ENCODE measurements at places on chromosomes 5 and 9.

GRCh38 chr5:122493091-122494021, 181.3 kb downstream of the SNCAIP start:
- no peak for DNase-seq

DNA sequence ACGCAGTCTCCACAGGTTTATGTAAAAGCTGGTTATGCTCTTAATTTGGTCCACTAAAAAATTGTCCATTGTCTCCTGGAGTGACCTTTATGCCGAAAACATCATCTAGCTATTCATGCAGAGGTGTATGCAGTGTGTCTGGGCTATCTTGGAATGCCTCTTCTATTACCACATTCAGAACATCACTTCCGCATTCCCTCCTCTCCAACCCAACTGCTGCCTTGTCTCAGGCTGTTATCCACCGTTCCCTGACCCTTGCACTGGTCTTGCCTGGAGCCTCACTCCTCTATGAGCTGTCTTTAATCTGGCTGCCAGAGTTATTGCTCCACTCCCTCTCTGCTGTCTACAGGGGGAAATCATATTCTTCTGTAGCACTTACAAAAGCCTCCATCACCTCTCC, 214.1 kb upstream of the ANKRD55 start:
- no peak for DNase-seq

DNA sequence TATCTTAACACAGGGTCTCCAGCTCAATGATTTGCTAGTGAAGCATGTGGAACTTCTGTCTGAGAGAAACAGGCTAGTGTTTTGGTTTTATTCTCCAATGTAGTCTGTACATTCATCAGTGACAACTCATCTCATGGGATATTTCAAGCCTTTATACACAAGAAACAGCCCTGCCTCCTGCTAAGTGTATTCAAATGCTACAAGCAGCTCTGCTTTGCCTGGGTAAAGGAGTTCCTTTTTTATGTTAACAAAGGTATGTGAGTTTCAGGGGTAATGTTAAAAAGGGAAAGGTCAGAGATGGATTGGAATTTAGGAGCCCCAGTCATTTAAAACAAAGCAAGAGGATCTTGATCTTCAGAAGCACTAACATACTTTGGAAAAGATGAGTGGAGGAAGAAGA, 498.7 kb downstream of the ISL1 start:
- DNase-seq = no peak

GRCh38 chr9:98199388-98200033, 7.1 kb upstream of the CORO2A start:
- DNase-seq = no peak

GRCh38 chr9:116369706-116370105, 216.1 kb downstream of the PAPPA start:
- DNase-seq = no peak

DNA sequence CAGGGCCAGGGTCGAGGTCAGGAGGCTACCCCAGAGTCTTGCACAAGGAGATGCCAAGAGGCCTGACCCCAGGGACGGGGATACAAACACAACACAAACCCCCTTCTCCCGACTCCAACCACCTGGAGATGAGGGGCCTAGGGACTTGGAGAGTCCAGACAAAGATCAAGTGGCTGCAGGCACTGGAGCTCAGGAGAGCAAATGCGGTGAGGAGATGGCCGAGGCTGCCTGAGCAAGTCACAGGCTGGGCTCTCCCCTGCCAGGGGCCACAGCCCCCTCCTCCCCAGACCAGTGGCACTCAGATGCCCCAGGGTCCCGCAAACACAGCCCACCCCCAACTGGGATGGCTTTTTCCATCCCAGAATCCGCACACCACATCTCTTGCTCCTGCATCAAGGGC, 15.8 kb downstream of the SH3GLB2 start:
- DNase-seq = no peak

Measured in CD4-positive, alpha-beta T cell treated with Interleukin-17A for 1 hour (primary cell).